DMS79 (cell line): ENCODE measurements at places on chromosomes 1 and 21.

DNA sequence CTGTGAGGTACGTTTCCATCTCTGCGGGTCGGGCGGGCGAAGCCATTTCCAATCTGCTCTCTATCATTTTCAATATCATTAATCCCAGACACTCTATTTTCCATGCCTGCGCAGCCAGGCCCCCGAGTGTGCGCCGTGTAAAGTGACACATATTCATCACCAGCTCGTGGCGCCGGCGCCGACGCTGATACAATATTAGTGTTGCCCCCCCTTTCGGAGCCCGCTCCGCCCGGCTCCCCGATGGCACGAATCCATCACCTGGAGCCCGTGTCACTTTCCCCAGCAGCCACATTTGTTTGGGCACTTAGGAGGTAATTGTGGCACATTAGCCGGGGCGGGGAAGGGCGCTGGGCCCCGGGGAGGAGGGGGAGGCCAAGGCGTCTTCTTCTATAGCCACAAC, 33.7 kb upstream of the DMBX1 start:
- no peak for DNase-seq

GRCh38 chr1:239717097-239717917, 330.9 kb downstream of the CHRM3 start:
- DNase-seq: no peak

DNA sequence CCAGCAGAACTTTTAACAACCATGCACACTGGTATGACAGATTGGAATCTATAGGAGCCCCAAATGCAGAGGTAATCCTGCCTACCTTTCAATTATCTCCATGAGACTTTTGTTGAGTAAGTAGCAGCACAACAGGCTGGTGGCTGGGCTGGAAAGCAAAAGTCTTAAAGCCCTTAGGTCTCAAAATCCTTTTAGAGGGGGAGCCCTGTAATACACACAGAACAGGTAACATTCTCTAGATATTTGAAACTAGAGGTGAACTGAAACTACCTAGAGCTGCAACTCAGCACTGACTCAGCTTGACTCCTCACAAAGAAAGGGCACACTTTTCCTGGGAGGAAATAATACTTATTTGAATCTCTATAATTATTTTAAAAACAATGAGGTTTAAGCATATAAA, 71.5 kb downstream of the CLCA4 start:
- DNase-seq: no peak

GRCh38 chr1:229607370-229607769, 18.6 kb downstream of the TAF5L start:
- DNase-seq: no peak

- DNase-seq: no peak
Measured at GRCh38 chr21:43720539-43721166, 1.7 kb downstream of the PDXK start.

DNA sequence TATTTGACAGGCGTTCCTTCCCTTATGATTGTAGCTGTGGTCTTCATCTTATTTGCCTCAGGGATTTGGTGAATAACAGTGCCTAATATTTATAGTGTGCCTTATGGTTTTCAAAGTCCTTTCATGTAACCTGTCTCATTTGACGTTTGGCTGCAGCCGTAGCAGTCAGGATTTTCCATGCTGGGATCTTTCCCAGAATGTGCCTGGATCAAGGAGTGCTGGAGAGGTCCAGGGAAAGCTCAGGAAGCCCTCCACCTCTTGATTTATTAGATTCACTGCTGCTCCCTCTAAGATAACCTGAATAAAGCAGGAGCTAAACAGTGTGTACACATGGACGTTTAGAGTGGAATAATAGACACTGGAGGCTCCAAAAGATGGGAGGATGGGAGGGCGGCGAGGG, 5.2 kb downstream of the C1orf21 start:
- no peak for DNase-seq

DNA sequence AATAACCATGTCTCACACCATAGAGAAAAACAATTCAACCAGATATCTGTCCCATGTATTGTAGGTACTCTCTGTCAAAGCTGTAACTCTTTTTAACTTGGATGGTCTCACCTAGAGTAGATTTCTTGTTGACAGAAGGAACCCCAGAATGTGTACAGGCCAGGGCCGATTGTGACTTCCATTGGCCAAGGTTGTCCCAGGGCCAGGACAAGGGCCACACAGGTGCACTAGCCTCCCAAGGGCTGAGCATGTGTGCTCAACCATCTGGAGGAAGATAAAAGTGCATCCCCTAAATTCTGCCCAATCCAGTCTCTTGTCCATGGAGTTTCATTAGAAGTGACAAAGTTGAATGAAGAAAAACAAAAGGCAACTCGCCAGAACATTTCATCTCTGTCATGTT, 51.8 kb downstream of the SETD4 start:
- no peak for DNase-seq

GRCh38 chr1:92184632-92185031, 33.1 kb upstream of the C1orf146 start:
- DNase-seq: no peak

- DNase-seq: no peak
Measured at GRCh38 chr21:16084776-16085364, 355.1 kb downstream of the USP25 start.

DNA sequence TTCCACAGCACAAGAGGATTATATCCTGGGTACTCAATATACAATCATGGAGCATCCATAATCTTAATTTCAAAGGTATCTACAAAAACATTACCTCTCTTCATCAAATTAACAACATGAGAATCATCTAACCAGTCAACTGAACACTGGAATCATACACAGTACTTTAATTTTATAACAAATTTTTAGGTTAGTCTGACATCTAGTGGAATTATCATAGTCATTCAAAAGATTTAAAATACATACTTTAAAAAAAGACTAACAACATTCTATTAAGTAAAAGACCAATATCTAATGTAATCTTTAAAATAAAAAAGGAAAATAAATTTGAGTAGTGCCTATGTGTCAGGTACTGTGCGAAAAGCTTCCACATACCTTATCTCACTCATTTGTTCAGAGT, 16.8 kb upstream of the SH3GLB1 start:
- no peak for DNase-seq

- no peak for DNase-seq
Measured at GRCh38 chr1:242030071-242030470, 31.2 kb upstream of the MAP1LC3C start.

DNA sequence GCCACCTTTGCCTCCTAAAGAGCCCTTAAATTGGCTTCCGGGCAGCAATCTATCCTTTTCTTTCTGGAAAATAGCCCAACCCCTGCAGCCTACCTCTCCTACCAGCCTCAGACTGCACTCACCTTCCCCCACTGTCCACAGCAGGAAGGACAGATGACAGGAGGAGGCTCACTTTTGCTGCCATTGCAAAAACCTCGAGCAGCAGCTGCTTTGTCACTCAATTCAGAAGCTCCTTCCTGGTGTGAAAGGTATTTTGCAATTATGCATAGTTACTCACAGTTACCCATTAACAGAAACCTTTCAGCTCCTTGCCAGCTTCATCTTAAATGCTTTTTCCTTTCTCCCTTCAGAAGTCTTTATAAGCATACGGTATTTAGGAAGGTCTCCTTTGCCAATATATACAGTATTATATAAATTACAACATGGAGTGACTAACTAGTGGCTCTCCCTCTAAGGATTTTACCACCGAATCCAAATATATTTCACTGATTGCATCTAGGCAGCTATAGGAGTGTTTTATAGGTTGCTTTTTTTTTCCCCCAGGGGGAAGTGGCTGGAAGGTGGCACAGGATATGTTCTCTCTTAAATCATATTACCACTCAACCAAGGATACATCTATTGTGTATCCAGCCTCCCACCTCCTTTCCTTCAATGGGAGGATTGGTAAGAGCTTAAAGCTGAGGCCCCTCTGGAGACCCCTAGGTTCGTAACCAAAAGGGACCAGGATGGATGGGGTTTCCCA, 142.1 kb upstream of the IPO9 start:
- DNase-seq: no peak

DNA sequence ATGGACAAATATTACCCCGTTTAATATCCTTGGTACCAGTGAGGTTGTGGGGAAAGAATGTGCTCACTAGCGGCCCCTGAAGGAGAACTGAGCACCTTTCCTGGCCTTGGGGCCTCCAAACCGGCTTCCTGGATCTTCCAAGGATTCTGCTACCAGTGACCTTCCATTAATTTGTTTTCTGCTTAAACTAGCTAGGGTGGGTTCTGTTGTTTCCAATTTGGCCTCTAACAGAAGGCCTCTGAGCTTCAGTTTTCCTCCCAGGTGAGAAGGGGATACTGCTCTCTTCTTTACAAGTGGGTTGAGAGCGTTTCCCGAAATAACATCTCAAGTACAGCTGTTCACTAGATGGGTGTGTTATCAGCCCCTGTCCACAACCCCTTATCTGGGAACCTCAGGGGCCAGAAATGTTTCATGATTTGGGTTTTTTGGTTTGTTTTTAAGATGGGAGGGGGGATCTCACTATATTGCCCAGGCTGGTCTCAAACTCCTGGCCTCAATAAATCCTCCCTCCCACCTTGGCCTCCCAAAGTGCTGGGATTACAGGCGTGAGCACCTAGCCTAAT, 16.9 kb upstream of the IFNGR2 start:
- DNase-seq: no peak

DNA sequence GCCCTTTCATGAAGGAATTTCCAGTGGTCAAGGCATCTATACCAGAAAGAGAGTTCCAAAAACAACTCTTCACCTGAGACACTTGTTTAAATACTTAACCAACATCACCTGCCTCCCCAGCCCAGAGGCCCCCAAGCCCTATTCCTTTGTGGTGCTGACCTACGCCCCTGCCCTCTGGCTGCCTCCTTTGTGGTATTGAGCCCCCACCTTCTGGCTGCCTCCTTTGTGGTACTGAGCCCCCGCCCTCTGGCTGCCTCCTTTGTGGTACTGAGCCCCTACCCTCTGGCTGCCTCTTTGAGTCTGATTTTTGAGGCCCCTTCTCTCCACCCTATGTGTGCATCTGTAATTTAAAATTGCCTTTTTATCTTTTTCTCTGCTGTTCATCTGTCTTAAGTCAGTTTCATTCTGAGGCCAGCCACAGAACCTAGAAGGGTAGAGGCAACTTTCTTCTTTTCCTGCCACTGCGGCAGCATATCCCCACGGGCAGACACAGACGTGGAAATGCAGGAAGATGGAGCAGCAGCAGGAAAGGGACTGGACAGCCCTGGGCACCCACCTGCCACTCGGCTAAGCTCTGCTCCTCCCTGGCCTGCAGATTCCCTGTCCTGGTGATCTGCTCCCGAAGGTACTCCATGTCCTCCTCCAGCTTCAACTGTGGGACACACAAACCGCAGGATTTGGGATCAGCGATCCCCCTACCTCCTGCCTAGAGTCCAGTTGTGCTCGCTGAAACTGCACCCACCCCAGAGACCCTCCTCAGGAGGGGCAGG, 3.2 kb downstream of the TRIM17 start:
- no peak for DNase-seq
